Activated B cell treated with CpG ODN at 0.5 μM for 24 hours (primary cell): ENCODE measurements at places on chromosomes 2 and 18. TPM values are rescaled to one million over a fixed set of nuclear protein-coding genes. Genes with fewer than 3 reads are reported as not detected.

IL1F10 gene
- not detected in 2 replicates for total RNA-seq

ANKRD30B gene
- not detected in 2 replicates for total RNA-seq

GRCh38 chr18:57943723-57944122, 100.3 kb upstream of the NEDD4L start:
- DNase-seq: no peak

DNA sequence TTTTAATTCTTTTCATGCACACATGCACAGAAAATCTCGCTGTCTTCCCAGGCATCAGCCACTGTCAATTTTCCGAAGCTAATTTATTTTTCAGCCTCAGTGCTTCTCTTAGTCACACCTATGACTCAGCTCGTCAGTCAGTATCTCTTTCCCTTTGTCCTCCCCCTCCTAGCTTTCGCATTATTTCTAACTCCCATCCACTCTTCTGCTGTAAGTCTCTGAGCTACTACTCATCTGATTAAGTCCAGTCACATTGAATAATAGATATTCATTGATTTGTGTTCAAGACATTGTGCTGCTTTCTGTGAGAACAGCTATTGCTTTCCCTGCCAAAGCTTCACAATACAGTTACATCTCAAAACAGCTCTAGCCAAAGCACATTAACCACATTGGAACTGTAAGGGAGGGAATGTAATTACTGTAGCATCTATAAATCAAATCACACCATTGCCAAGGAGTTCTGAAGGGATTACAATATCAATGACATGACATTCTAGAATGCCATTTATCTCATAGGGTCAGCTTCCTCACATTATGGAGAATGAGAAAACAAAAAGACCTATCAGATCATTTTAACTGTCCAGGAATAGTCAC, 89.4 kb downstream of the SCN3A start:
- DNase-seq: no peak

GRCh38 chr2:13662055-13662454, 945.3 kb downstream of the TRIB2 start:
- DNase-seq: no peak

DNA sequence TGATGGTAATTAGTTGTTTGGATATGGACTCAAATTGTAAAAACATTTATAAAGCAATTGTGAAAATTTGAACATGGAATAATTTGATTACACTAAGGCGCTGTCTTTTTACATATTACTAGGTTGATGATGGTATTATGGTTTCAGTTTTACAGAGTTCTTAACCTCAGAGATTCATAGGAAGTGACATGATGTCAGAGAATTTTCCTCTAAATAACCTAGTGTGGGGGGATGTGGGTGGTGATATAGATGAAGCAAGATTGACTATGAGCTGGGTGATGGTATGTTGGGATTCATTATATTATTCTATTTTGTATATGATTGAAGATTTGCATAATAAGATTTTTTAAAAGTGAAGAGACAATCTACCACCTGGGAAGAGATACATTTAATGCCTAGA, 45.9 kb upstream of the ATP5MC3 start:
- no peak for DNase-seq

EDAR gene
- not detected in 2 replicates for total RNA-seq

DNA sequence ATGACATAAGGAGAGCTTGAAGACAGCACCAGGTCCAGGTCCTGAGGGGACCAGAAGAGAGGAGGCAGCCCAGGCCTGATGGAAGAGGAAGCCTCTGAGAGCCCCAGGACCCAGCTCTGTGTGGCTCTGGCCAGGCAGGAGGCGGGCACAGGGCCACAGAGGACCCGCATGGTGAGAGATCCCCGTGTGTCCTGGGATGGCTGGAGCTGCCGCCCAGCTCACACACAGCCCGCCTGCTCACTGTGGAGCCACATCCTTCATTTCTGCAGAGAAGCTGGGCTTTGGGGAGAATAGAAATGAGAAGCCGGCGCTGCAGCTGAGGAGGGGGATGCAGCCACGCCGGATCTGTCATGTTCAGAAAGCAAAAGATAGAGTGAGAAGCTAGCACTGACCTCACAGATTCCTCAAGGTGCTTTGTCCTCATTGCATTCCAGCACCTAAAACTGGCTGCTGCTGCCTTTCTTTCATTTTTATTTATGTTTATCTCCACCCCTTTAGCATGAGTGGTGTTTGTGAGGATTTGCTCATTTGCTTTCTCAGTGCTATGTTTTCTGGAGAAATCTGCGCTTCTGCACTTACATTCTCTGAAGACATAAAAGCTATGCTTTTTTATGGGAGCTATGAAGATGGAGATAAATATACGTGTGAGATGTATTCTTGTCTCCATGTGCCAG, 307.6 kb upstream of the MYT1L start:
- DNase-seq: no peak

LHCGR gene
- not detected in 2 replicates for total RNA-seq

DNA sequence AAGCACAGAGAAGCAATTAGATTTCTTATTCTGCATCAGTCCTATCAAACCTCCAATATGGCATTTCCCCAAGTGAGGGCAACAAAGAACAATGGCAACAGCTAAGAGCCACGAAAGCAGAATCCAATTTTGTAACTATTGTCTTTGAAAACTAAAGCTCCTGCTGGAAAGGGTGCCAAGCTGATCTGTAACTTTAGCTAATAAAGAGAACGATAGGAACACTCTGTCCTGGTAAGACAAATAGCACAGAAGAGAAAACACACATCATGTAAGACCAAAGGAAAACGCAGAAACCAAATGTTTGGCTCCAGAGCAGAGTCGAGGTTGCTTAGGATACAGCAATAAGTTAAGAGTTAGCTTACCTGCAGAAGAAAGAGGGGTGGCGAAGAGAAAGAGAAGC, 160.5 kb downstream of the STK39 start:
- DNase-seq: no peak

DNA sequence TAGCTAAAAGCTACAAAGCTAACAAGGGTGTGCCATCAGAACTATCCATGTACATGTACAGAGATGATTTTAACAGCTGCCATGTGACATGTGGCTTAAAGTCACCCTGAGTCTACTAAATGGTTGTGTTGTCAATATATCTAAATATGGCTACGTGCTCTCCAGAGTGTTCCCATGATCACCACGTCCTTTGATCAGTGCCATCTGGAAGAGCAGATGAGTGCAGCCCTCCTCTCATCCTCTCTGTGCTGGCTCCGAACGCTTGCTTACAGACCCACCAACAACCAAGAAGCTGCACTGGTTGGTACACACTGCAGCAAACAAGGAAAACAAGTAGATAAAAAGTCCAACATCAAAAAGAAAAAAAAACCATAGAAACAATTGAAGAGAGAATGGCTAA, 88.6 kb upstream of the NARS1 start:
- DNase-seq: no peak

DNA sequence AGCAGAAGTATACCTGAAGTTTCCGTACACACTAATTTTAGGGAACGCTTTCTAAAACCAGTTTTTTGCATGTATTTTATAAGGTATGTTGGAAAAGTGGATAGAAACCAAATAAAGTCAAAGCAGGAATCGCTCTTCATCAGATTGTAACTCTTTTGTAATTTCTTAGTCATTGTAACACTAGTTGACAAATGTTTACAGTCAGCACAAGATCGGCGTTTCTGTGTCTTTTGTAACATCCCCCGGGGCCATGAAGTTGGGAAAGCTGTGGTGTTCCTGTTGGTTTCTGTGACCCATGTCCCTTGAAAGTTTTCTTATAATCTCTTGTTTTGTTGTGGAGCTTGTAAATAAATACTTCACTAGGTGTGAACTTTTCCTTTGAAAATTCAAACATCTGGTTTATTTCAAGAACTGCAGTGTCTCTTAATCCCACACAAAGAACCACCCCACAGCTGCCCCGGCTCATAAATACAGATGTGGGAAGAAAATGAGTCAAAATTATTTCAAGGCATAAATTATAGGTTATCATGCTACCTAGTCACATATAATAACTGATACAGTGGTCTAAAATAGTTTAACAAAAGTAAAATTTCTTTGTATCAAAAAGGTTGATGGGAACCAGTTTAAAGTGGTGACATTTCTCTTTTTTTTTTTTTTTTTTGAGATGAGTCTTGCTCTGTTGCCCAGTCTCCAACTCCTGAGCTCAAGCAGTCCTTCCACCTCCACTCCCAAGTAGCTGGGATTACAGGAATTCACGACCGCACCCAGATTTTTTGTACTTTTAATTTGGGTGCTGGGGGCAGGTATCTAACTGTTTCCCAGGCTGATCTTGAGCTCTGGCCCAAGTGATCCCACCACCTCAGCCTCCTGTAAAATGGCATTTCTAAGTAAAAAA, 751 bp upstream of the NMI start:
- DNase-seq: no peak

- DNase-seq: no peak
These were observed 89.3 kb upstream of the SLC66A3 start for GRCh38 chr2:11065833-11066485.

PTMA gene
- total RNA-seq: 1,531 and 1,680 TPM in 2 replicates

UGT1A10 gene
- not detected in 2 replicates for total RNA-seq

SOX11 gene
- 0.05 TPM in 1 of 2 replicates, not detected in the other for total RNA-seq

ZEB2 gene
- total RNA-seq: 162 and 200 TPM in 2 replicates

DNA sequence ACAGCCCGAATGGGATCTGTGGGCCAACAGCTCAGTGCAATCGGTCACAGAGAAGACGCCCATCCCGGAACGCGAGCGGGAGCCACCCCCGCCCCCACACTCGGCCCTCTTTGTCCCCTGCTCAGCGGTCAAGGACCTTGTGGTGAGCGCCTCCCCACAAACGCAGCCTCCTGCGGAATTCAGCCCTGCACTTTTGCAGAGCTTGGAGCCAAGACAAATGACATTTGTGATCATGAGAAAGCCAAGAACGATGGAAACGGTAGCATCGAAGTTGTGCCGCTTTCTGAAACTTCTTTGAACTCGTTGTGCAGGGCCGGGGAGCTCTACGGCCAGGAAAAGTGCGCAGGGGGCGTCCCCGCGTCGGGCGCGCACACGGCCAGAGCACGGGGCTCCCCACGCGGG, 6.7 kb upstream of the SALL3 start:
- no peak for DNase-seq

SLC14A1 gene
- total RNA-seq: 1.2 and 2.0 TPM in 2 replicates

TRABD2A gene
- 3.4 and 4.5 TPM in 2 replicates for total RNA-seq

DNA sequence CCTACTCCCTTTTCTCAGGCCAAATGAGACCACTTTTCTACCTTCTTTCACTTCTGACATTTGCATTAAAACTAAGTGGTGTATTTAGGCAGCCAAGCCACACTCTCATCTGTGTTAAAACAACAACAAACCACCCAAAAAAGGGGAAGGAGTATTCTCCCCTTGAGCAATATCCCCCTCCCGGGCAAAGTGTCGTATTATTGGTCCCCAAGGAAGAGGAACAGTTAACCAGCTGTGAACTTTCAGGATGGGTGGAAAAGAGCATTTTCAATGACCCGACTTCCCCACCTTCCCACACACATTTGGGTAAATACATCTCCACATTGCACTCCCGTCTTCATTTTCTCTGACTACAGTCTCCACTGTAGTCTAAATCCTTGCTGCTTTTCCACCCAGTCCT, 44.3 kb downstream of the FEZ2 start:
- DNase-seq: no peak

MOGAT1 gene
- total RNA-seq: not detected in 2 replicates

- DNase-seq: no peak
These were observed 19.0 kb downstream of the PLEKHM3 start for GRCh38 chr2:208006337-208006736.

RNF144A gene
- total RNA-seq: 0.56 and 0.89 TPM in 2 replicates

DNA sequence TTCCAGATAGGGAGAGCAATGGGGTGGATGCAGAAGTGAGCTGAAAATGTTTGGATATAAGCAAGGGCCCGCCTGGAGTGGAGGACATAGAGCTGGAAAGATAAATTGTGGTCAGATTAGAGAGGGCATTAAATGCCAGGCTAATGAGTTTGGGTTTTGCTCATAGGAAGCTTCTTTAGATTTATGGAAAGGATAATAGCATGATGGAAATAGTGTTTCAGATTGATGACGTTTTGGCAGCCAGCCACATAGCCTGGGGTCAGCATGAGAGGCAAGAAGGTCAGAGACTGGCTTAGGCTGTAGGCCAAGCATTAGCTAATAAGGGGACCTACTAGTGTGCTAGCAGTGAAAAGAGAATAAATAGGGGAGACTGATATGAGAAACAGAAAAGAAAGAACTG, 321.6 kb downstream of the STK39 start:
- no peak for DNase-seq

IL1R1 gene
- not detected in 2 replicates for total RNA-seq

SERPINB4 gene
- total RNA-seq: not detected in 2 replicates

- no peak for DNase-seq
These were observed 336 bp upstream of the DDX1 start for GRCh38 chr2:15591373-15591691.

NYAP2 gene
- 0.07 TPM in 1 of 2 replicates, not detected in the other for total RNA-seq

- no peak for DNase-seq
These were observed 1.0 kb downstream of the CHRNG start for GRCh38 chr2:232540441-232541041.
